ENCODE measurements at places on chromosomes 1 and 21.

DNA sequence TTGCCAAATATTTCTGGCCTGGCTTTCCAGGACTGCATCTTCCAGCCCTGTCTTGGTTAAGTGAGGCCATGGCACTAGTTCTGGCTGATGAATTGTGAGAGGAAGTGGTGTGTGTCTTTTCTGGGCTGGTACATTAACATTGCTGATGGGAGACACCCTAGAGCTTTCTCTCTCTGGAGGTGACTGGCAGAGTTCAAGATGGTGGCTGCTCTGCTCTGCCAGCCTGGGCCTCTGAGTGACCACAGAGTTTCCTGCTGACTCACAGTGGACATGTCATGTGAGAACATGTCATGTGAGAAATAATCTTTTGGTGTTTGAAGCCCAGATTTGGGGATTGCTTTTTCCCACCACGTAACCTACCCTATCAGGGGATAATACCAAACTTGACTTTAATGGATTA, 218.0 kb upstream of the KIAA0040 start:
- DNase-seq = no peak

- no peak for DNase-seq
These were observed at the start of gene ACTA1 for GRCh38 chr1:229434005-229434640. Gene ACTA1 (minus strand): TSS chr1:229434094. CDS start chr1:229433115, 979 bp downstream.

- DNase-seq = no peak
These were observed 158.9 kb downstream of the PCBP3 start for GRCh38 chr21:45802425-45802824.

DNA sequence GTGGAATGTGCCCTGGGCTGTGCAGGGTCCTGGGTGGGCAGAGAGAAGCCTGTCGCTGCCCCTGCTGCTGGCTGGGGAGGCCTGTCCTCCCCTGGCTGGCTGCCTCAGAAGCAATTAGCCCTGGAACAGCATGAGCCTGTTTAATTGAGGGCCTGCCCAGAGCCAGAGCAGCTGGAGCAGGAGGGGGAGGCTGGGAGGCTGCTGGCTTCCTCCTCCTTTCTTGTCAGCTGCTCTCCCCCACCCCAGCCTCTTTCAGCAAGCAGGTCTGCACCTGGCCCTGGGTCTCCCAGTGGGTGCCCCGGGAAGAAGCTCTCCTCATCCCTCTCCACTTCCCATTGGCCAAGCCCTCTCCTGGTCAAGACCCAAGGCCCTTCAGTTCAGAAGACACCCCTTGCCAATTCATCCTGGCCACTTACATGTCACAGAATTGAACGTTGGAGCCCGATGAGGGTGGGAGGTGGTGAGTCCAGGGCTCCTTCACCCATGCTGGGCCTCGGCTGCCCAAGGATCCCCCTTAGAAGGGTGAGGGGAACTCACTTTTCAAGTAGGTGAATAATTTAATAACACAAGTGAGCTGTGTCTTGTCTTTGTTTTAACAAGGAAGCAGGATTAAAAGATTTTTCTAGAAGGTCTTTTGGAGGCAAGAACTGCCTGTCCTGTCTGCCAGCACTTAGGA, 13.2 kb downstream of the AMPD2 start:
- no peak for DNase-seq

- DNase-seq = no peak
These were observed 25.9 kb upstream of the NID1 start for GRCh38 chr1:236090741-236091147.

GRCh38 chr1:162390396-162391185, 9.1 kb downstream of the C1orf226 start:
- DNase-seq = no peak

- no peak for DNase-seq
These were observed 17.3 kb downstream of the PKP1 start for GRCh38 chr1:201300641-201301040.

DNA sequence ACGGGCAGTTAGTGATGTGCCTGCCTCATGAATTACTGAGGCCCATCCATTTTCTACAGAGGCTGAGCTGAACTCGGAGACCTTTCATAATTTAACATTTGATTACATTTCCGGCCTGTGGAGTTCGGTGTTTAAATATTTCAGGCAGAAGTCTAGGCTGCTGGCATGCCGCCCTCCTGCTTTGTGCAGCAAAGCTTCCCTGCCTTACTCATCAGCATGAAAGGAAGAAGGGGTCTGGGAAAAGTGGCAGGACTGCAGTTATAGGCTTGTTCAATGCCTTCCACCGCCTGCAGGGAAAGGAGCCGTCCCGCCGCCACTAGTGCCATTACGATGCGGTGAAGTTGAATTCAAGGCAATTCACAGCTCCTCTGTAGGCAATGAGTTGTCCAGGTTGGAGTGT, 527.9 kb downstream of the NPHP4 start:
- DNase-seq = no peak

- no peak for DNase-seq
These were observed 112.2 kb downstream of the MAP3K21 start for GRCh38 chr1:233439721-233440120.

GRCh38 chr1:88433556-88433955, 250.5 kb upstream of the PKN2 start:
- DNase-seq = no peak

GRCh38 chr1:228988664-228989063, 253.4 kb downstream of the RHOU start:
- no peak for DNase-seq

- no peak for DNase-seq
These were observed 3.2 kb upstream of the PRXL2B start for GRCh38 chr1:2583331-2583791.

- DNase-seq = no peak
These were observed 228.8 kb downstream of the ST6GALNAC3 start for GRCh38 chr1:76303340-76303717.

GRCh38 chr21:41979335-41979734, 25.5 kb upstream of the C2CD2 start:
- DNase-seq = no peak

- no peak for DNase-seq
These were observed 7.2 kb downstream of the PRDM2 start for GRCh38 chr1:13707164-13707563.

- DNase-seq = no peak
These were observed 32.0 kb upstream of the EPHA8 start for GRCh38 chr1:22531251-22531650.

DNA sequence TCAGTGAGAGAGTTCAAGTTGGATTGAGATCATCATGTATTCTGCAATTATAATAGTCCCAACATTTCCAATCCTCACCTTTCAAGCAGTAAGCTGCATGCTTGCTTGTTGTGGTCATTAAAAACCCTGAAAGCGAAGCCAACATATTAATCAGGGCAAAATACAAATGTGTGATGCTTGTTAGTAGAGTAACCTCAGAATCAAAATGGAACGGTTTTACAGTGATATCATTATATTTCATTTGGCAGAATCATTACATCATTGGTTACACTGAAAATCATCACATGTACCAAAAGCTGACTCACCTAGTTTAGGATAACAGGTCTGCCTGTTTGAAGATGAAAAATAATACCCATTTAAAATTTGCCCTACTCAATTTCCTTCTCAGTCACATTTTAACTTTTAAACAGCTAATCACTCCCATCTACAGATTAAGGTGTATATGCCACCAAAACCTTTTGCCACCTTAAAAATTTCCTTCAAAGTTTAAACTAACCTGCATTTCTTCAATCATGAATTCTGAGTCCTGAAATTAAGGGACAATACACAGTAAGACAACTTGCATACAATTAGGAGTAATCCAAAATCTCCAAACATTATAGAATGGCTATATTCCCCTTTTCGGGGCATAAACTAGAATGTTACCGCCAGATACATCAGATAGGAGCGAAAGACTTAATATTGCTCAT, 3.5 kb downstream of the GAS5 start:
- DNase-seq = no peak

GRCh38 chr1:188269956-188270355, 1441.2 kb downstream of the PLA2G4A start:
- no peak for DNase-seq

DNA sequence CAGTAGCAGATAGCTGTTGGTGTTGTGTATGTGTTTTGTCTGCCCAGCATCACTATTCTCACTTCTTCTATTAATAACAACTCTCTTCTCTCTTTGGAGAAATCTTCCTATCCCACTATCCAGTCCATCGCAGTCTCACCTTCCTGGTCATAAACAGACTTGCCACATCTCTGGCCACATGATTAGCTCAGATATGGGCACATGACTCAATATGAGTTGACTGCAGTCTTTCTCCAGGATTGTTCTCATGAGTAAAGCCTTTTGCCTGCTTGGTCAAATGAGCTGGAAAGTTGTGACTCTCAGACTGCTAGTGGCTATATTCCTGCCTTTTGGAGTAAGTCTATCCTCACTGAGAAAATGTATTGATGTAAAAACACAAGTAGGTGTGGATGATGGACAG, 32.9 kb upstream of the TADA1 start:
- DNase-seq = no peak

DNA sequence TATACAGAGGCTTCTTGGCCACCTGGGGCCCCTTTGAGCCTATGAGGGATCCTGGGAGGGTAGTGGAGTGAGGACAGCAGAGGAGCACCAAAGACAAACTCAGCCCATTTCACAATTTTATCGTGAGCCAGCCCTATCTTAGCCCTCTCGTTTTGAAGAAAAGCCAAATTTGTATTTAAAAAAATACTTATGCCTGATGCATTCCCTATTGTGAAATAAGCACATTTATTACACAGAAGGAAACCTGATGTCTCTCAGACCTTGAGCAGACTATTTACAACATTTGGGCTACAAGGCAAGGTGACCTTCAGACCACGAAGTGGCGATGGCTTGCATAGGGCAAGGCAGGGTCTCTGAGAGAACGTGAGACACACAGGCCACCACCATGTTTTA, 41.3 kb upstream of the H6PD start:
- no peak for DNase-seq

GRCh38 chr21:38503583-38503982, 5.3 kb upstream of the ERG start:
- no peak for DNase-seq

DNA sequence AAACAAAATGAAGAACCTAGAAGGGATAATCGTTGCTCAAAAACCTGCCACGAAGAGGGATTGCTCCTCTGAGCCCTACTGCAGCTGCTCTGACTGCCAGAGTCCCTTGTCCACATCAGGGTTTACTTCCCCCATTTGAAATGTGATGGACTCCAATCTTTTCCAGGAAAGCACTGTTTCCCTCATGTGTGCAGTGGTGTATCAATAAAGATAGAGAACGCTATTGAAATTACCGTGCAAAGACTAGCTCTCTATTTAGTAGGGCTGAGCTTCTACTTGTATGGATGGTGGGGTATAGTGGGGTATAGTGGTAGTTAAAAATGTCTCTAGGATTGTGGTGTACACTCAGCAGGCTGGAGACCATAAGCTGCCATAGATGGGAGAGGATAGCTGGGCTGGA, 3.7 kb downstream of the TMCO2 start:
- no peak for DNase-seq

DNA sequence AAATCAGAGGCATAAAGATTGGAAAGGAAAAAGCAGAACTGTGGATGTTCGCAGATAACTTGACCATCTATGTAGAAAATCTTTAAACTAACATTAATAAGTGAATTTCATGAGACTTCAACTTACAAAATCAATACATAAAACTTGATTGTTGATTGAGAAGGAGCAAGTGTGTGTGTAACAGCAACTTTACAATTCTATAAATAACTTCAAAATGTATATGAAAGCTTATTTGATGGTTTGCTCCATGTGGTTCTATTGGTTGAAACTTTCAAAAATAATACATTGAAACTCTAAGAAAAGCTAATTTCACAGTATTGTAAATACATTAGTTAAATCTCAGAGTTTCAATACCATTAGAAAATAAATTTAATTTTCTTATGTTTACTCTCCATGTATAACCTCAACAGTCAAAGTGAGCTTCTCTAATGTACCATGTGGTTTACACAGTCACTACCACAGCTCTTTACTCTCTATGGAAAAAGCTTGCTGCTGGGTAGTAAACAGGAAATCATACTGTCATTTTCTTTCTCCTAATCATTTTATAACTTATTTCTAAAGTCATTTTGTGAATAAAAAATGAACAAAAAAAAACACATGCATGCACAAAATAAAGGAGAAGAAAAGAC, 12.0 kb downstream of the AKT3 start:
- DNase-seq = no peak

DNA sequence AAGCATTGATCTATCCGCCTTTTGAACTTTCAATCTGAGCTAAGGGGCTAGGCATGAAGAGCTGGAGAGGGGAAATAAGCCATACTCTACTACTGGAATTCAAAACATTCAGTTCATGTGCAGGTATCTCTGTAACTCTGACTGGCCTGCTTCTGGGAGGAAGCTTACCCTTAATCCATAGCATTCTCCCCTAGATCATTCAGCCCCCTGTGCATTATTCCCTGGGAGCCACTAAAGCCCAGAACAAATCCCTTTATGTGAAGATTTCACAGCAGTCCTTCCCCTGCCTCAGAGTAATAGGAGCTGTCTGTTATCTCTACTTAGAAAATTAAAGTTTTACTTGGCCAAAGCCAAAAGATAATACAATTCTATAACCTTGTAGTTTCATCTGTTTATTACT, 300.7 kb downstream of the SEC16B start:
- DNase-seq = no peak

DNA sequence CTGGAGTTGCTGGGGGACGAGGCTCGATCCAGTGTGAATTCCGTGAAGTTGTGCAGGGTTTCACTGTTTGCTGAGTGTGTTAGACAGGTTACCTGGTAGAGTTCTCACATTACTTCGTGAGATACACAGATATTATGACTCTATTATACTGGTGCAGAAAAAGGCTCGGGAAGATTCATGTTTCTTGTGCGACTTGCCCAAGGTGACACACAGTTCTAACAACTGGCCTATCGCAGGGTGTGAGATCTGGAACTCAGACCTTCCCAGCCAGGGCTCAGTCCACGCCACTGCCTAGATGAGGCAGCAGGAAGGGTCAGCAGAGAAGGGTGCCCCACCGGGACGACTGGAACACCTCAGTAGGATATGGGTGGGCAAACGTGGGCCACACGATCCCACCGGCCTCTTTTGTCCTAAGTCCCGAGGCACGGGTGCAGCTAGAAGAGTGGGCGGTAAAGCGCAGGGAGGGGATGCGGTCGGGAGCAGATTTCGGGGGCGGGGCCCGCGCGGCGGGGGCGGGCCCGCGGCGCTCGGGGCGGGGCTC, 296 bp upstream of the RNPEP start:
- DNase-seq = peak; percentile 38

DNA sequence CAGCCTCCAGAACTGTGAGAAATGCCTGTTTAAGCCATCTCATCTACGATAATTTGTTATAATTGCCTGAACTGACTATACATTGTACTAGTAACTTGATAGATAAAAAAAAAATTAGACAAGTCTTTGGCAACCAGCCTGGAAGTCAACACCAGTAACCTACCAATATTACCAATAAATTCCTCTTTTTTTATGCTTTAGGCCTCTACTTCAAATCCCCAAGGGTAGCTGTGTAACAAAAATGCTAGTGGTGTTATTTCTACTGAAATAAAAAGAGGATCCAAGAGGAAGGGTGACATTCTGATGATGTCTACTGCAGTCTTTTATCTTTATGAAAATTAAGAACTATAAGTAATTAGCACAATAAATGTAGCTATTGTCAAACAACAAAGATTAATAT, 151.7 kb upstream of the SAMSN1 start:
- DNase-seq = no peak

All from activated CD4-positive, CD25-positive, alpha-beta regulatory T cell (primary cell).